ENCODE measurements at places on chromosomes 3 and 15.

GRCh38 chr3:50574444-50574831, 5.1 kb downstream of the HEMK1 start:
- DNase-seq, result no peak

DNA sequence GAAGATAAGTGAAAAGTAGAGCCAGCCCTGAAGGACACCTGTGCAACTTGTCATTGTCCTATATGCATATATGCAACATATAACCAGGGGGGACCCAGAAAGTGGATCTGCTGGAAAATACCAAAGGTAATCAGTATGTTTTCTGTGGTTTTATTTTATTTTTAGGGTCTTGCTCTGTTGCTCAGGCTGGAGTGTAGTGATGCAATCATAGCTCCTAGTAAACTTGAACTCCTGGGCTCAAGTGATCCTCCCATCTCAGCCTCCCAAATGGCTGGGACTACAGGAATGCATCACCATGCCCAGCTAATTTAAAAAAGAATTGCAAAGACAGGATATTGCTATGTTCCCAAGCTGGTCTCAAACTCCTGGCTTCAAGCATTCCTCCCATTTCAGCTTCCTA, 18.0 kb upstream of the ALDH1A2 start:
- no peak for DNase-seq

GRCh38 chr3:31670136-31670535, 137.4 kb downstream of the STT3B start:
- DNase-seq, result peak; percentile 80

GRCh38 chr3:72187131-72187530, 402.2 kb upstream of the PROK2 start:
- peak; percentile 31 for DNase-seq

GRCh38 chr3:61828184-61828874, 267.0 kb downstream of the PTPRG start:
- no peak for DNase-seq

DNA sequence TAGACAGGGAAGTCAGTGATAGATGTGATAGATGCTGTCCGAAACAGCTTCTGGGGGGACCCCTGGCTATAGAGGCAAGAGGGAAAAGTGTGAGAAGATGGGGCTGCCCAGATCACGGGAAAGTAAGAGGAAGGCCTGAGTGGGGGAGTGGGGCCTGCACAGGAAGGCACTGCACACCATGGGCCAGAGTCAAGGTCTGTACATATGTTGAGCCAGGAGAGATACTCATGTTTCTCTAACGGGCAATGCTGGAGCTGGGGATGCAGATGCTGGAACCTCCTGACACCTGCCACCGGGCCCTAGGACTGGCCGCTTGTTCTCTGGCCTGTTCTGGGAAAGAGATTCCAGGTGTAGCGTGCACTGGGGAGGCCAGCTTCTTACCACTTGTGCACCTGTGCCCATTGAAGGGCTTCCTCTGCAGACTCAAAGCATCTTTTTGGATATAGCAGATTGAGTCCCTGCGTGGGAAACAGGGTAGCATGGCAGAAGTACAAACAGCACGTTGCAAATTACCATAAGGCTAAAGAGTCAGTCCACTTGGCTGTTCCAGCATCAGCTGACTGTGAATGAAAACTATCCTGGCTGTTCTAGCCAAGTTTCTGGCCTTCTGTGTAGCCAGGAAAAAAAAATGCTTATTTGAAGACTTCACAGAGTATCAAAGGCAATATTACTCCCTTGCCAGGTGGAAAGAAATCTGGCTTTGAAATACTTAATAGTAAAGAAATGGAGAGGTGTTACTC, 77.1 kb upstream of the GSK3B start:
- no peak for DNase-seq

DNA sequence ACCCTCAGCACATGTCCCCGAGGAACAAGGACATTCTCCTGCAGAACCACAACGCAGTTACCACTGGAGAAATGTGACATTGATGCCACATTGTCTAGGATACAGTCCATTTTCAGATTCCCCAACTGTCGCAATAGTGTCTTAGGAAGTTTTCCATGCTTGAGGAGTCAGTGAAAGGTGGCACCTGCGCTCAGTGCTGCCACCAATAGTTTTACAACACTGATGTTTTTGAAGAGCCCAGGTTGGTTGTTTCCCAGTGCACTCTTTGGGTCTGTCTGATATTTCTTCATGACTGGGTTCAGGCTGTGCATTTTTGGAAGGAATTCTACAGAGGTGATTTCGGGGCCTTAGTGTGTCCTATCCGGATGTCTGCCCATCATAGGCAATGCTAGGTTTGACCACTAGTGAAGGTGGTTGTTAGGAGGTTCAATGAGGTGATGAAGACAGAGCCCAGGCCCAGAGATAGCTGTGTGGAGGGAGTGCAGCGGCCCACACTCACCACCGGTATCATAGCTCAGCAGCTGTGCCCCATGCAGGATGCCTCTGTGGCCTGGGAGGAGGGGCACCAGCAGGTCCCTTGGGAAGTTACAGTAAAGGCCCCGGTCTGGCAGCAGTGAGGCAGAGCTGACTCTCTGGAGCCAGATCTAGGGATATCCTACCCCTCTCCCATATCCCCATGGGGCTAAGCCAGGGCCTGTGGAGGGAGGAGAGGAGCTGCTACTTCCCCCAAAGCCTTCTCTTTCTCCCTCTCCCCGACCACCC, 96.6 kb downstream of the DNAJB8 start:
- DNase-seq, result no peak

- DNase-seq, result no peak
Observed at GRCh38 chr3:146164971-146165769, 4.2 kb upstream of the PLOD2 start.

GRCh38 chr15:80822256-80822655, 43.1 kb downstream of the CEMIP start:
- DNase-seq, result no peak

DNA sequence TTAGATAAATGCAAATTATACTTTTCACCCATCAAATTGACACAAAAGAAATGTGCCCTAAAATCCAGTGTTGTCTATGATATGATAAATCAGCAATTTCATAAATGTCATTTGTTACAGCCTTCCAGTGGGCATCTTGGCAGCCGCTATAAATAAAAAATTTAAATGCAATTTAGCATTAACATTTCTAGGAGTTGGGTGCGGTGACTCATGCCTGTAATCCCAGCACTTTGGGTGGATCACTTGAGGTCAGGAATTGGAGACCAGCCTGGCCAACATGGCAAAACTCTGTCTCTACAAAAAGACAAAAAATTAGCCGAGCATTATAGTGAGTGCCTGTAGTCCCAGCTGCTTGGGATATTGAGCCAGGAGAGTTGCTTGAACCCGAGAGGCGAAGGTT, 65.9 kb upstream of the POMGNT2 start:
- no peak for DNase-seq

- no peak for DNase-seq
Observed at GRCh38 chr3:66998904-66999235, 763 bp downstream of the KBTBD8 start.

- DNase-seq, result no peak
Observed at GRCh38 chr3:55564726-55565125, 77.6 kb upstream of the WNT5A start.

GRCh38 chr15:52011711-52012144, 7.3 kb upstream of the MAPK6 start:
- no peak for DNase-seq

DNA sequence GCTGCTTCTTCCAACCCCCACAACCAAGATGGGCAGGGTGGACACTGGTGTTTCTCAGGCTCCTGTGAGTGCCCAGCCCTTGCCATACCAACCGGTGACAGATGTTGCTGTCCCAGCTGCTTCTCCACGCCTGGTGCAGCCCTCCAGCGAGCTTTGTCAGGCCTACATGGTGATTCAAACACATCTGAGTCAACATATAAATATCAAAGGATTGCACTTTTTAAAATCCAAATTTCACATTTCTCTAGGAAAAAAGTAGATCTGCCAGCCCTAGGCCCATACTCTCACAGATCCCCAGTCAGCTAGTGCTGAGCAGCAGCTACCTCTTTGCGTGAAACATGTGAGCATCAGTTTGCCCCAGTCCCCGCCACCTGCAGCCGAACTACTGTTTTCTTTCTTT, 52.7 kb downstream of the RPN1 start:
- DNase-seq, result no peak

GRCh38 chr15:82798104-82798503, 7.8 kb downstream of the FSD2 start:
- no peak for DNase-seq

DNA sequence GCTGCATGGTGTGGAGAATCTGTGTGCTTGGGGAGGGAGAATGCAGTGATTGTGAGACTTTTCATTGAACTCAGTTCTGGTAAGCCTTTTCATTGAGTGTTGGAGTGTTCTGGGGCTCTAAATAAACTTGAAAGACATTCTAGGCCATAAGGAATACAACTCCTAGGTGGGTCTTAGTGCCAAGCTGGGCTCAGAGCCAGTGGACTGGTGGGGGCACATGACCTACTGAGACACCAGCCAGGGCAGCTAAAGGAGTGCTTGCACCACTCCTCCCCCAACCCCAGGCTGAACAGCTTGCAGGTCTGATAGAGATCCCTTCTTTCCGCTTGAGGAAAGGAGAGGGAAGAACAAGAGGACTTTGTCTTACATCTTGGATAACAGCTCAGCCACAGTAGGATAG, 21.7 kb upstream of the KPNA4 start:
- no peak for DNase-seq

- DNase-seq, result no peak
Observed at GRCh38 chr3:14601692-14602005, 49.9 kb upstream of the CCDC174 start.

GRCh38 chr3:123156276-123156995, 45.3 kb upstream of the SEC22A start:
- no peak for DNase-seq

DNA sequence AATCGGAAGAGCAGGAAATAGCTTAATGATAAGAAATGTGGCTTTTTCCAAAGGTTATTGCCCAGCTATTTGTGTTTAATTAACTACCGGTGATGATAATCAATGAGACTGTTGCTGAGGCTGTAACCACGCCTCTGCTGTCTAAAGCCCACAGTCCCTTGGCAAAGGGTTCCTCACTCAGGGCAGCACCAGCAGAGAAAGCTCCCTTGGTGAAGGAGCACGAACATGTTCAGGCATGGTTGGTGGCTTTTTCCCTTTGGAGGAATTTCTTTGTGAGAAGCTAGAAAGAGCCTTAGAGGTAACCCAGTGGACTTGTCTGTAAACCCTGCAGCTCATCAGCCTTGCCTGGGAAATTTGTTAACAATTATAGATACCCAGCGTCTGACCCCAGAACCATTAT, 7.5 kb upstream of the ST6GAL1 start:
- DNase-seq, result no peak

- DNase-seq, result no peak
Observed at GRCh38 chr3:113253702-113254101, 42.3 kb downstream of the BOC start.

- DNase-seq, result no peak
Observed at GRCh38 chr3:184078851-184079250, 18.0 kb upstream of the HTR3E start.

DNA sequence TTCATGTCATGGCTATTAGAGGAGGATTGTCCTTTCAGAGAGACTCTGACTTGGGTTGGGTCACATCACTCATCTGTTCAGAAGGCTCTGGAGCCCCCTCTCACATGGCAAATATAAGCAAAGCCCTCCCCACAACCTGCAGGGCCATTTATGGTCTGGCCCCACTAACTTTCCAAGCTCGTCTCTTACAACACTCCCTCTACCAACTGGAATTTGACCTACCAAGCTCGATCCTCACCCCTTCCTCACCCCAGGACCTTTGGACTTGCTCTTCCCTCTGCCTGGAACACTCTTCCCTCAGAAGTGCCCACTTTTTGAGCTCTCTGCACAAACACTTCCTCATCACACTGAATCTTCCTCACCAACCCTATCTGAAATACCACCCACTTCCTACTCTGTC, 14.2 kb upstream of the PXYLP1 start:
- DNase-seq, result no peak

GRCh38 chr3:171157286-171157685, 130.8 kb upstream of the SLC2A2 start:
- no peak for DNase-seq

DNA sequence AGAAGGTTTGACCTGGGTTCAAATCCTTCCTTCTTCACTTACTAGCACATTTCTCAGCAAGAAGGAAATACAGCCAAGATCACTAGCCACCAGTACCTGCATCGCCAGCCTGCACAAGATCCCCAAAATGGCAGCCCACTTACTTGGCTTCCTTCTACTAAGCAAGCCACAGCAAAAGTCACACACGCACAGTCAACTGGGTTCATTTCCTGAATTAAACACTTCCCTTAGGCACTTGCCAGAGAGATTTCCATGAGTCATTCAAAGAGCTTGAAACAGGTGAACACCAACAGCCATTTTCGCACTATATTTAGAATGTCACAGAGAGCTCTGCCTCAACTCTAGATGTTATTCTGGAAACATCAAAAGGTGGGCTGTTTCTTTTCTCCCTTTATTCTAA, 42.6 kb downstream of the MGLL start:
- peak; percentile 69 for DNase-seq

- DNase-seq, result no peak
Observed at GRCh38 chr3:119187266-119187665, 13.9 kb downstream of the UPK1B start.

- no peak for DNase-seq
Observed at GRCh38 chr3:68483041-68483440, 449.3 kb downstream of the TAFA4 start.

GRCh38 chr15:65088643-65089021, 12.1 kb downstream of the KBTBD13 start:
- DNase-seq, result no peak

GRCh38 chr15:29677871-29678461, 144.3 kb downstream of the TJP1 start:
- no peak for DNase-seq

Data from suppressor macrophage treated with lipopolysaccharide for 1 hour (primary cell).